ENCODE measurements at places on chromosomes 5 and 9. TPM values are rescaled to one million over a fixed set of nuclear protein-coding genes. Genes with fewer than 3 reads are reported as not detected.

The GFPT2 gene
- total RNA-seq: 26.7 TPM

The EQTN gene
- not detected for total RNA-seq

The MOB3B gene
- total RNA-seq: under 0.01 TPM

The SPATA31D4 gene
- total RNA-seq: not detected

The PCDHA9 gene
- 0.26 TPM for total RNA-seq

The PCDHA5 gene
- total RNA-seq: not detected

The SPATA31E1 gene
- total RNA-seq: not detected

The PITX1 gene
- 3.1 TPM for total RNA-seq

Data from fibroblast of lung (primary cell).